Cardiac fibroblast (primary cell): ENCODE measurements at places on chromosomes 12 and 14.
A peak's percentile ranks its signal among the peaks of the same experiment; 100 is the strongest.

DNA sequence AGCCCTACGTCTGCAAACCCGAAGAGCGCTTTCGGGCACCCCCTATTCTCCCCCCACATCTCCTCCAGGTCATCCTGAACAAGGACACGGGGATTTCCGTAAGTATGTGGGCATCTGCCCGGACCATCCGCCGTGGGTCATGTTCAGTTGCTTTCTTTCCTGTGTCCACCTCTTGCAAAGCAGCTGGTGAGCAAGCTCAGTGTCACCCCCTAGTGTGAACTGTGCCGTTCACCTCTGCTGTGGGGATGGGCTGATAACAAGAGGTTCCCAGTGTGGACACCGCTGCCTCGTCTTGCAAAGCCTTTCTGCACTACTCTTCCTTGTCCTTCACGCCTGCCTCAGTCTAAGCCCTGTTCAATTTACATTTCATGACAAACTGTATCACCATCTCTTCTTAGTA, 8.6 kb downstream of the PRKAB1 start:
- DNase-seq, result no peak

DNA sequence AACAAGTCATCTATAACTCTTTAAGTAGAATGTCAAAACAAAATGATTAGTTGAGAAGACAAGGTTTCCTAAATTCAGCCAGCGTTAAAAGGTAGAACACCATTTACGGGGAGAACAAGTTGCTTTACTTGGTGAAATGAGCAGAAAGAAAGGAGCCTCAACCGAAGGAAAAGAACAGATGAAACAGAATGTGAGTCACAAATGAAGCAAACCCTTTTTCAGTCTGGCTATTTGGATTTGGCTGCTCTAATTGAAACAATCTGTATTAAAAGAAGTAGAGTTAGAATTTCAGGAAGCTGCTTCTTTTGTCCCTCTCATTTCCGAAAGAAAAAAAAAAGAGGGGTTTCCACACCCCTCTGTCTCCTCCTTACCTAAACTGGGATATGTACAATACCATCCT, 34.6 kb downstream of the CEP128 start:
- peak; percentile 5 for DNase-seq

GRCh38 chr12:54486173-54486867, 11.2 kb upstream of the NCKAP1L start:
- DNase-seq, result no peak

DNA sequence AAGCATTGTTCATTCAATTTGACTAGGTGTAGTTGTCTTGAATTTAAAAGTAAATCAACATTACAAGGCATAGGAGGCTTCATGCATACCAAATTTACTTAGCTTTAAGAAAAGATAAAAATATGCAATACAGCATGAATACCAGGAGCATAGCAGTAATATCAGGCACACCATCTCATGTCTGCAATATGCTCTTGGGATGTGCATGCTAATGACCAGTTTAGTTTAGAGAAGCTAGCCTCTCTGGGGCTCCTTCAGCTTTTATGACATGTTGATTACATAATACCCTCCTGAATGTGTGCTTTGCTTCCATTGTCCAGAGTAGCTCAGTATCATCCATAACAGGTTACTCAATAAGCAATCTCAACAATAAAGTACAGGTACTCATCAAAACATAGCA, 497.2 kb downstream of the FLRT2 start:
- no peak for DNase-seq

DNA sequence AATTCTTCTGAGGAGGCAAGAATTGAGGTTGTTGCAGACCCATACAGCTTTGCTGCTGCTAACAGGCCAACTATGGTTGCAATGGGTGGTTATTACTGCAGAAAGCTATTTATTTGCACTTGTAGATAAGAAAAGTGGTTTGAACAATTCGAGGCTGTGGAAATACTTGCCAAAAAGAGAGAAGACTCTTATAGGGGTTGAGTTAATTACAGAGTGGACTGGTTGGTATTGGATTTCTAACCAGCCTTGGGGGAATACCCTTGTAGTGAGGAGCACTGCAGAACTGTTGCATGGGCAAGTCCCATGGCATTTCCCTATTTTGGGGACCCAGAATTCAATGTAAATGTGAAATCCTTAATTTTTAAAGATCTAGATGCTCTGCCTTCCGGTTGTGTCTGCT, 120.5 kb downstream of the KCNMB4 start:
- no peak for DNase-seq

DNA sequence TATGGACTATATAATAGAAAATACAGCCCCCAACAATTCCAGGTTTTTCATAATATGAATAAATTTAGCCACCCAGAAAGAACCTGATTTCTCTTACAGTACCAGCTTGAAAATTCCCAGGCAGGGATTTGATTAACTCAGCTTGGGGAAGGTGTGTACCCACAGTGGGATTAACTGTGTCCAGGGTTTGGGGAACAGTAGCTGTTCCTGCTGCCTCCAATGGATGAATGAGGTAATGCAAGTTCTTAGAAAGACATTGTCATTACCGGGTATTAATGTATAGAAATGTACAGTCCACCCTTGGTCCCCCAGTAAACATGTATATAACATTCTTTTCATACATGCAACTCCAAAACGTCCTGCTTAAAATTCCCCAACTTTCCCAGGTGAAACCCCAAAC, 115.6 kb downstream of the LRIG3 start:
- no peak for DNase-seq

DNA sequence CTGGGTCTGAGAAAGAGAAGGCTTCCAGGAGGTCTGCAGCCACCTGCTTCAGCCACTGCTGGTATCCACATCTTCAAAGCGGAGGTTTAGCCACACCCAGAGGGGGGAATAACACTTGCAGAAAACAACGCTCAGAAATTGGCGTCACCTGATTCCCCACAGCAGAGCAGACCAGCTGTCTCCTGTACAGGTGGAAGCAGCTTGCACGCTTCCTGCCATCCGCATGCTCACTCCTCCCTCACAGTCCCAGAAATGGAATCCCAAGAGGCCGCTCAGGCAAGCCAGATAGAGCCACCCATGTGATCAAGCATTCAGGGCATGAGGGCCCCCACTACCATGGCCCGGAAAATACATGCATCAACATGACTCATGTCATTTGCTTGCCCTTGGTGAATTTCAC, 112.2 kb upstream of the DIO3 start:
- DNase-seq, result no peak

- DNase-seq, result no peak
Measured at GRCh38 chr14:70884595-70885342, 22.5 kb upstream of the PCNX1 start.
